ENCODE measurements at places on chromosomes 16 and 17. TPM values are rescaled to one million over a fixed set of nuclear protein-coding genes. Genes with fewer than 3 reads are reported as not detected.
A peak's percentile ranks its signal among the peaks of the same experiment; 100 is the strongest.

Gene NUPR1
- 62.9 TPM for polyA plus RNA-seq

Gene GPATCH8
- 23.3 TPM for polyA plus RNA-seq

DNA sequence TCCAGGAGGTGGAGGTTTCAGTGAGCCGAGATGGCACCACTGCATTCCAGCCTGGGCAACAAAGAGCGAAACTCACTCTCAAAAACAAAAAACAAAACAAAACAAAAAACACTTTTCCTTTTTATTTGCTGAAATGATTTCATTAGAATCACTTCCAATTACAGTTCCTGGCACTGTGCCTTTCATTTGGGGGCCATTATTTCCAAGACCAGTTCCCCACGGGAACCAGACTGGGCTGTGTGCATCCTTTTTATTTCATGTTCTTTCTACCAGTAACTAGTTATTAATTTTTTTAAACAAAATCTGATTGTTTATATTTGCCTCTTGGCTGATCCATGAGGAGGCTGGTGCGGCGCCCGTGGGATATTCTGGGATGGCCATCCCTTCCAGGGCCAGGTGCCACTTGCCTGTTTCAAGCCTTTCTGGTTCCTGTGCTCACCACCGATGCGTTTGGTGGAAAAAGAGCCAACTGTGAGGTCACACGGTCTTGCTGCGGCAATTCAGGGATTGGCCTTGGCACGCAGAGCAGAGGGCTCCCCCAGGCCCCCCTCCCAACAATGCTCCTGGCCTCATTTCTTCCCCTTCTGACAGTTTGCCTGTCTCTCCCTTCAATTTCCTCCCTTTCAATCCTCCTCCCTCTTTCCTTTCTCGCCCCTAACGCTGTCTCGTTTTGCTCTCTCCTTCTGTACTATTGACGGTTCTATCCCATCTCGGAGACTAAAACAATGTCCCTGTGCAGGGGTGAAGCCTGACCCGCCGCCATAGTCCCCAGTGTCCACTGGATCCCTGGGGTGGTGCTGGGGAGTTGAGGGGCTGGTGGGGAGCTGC lies 13.4 kb downstream of the UBALD1 start:
- H3K36me3 ChIP-seq: no peaks in the 10 kb centered on the region
- H3K27me3 ChIP-seq: peaks cover 9% of the 10 kb centered on the region
- no peak overlapping the region for H3K27ac ChIP-seq
- peaks cover 22% of the 10 kb centered on the region for H3K4me1 ChIP-seq

GRCh38 chr17:7416323-7416722 lies 3.8 kb upstream of the SPEM1 start:
- no peak for DNase-seq
- H3K27ac ChIP-seq: no peak overlapping the region
- H3K27me3 ChIP-seq: no peaks in the 10 kb centered on the region
- no peaks in the 10 kb centered on the region for H3K36me3 ChIP-seq
- no peak overlapping the region for H3K4me3 ChIP-seq
- H3K4me1 ChIP-seq: no peaks in the 10 kb centered on the region

GRCh38 chr17:2405247-2405926 lies 4.5 kb upstream of the MNT start:
- H3K36me3 ChIP-seq: no peaks in the 10 kb centered on the region
- H3K27ac ChIP-seq: no peak overlapping the region
- peaks cover 22% of the 10 kb centered on the region for H3K4me1 ChIP-seq
- H3K27me3 ChIP-seq: no peaks in the 10 kb centered on the region
- no peak for DNase-seq

DNA sequence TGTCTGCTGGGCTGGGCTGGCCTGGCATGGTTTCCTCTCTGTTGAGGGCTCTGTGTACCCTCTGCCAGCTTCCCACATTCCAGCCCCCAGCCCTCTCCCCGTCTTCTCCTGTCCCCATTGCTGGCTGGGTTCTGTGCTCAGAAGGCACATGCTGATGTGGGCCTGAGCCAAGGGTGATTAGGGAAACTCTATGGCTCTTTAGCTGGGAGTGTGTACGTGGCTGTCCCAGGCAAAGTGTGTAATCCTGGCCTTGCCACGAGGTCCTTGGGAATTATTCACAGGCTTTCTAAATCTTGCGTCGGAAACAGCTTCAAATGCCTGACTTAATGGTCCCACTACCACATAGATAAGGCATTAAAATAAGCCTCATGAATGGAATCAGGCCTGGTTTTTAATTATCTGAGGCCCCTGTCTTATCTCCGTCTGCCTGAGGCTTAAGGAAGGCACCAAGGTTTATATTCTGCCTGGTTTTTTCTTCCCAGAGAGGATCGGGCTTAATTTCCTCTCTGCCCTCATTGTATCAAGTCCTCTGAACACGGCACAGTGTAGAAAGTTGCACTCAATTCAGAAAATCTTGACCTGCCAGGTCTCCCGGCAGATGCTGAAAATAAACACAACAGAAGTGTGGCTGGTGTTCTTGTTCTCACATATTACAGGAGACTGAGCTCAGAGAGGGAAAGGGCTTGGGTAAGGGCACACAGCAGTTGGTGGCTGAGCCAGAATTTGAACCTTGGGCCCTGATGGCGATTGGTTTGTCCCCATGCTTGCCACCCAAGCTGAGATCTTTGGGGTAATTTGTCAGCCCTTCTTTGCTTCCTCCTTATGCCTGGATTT lies 52.9 kb upstream of the LGALS9 start:
- DNase-seq: peak; percentile 27
- H3K27ac ChIP-seq: peak overlapping the region; percentile 34
- H3K4me3 ChIP-seq: no peak overlapping the region
- no peaks in the 10 kb centered on the region for H3K27me3 ChIP-seq

DNA sequence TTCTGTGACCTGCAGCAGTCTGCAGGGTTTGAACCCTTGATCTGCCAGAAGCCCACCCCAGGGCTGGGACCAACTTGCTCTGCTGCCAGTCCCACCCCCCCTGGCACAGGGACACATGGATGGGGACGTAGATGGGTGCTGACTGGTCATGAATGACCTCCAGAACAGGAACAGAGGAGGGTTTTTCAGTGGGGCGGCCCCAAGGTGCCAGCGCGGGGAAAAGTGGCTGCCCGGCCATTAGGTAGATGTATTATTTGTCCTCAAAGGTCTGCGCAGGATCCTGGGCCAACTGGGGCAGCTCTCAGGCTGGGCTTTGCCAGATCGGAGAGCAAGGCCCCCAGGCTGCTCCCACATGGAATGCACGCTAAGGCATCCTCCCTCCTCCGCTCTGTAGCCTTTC lies 265.2 kb upstream of the TNRC6C start:
- no peak overlapping the region for H3K4me3 ChIP-seq
- no peaks in the 10 kb centered on the region for H3K36me3 ChIP-seq
- no peak overlapping the region for H3K27ac ChIP-seq
- peaks cover 26% of the 10 kb centered on the region for H3K27me3 ChIP-seq
- peaks cover 29% of the 10 kb centered on the region for H3K4me1 ChIP-seq

GRCh38 chr16:30923554-30924075 lies at the start of gene FBXL19:
TSS of gene FBXL19 (plus strand) at chr16:30923572. CDS start at chr16:30925755, 2,183 bp downstream.
- H3K36me3 ChIP-seq: no peaks in the 10 kb centered on the region
- peak within 1 kb of the TSS; percentile 86 for H3K27ac ChIP-seq
- peaks cover 18% of the 10 kb centered on the region for H3K4me1 ChIP-seq
- peak; percentile 60 for DNase-seq
- H3K4me3 ChIP-seq: peak within 1 kb of the TSS; percentile 79

DNA sequence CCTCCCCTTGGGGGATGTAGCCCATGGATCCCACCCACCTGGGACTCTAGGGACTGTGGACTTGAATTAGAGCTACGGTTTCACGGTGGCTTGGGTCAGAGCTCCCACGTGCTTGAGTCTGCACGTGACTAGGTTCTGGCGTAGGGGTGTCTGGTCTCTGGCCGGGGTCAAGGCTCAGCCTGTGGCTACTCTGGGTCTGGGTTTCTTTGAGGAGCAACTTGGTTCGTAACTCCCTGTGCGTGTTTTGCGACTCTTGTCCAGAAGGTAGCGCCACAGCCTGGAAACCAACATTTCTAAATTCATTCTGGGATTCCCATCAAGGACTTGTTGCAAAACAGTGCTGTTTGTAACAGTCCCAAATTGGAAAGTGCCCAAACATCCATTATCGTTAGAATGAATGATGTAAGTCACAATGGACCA lies 470 bp upstream of the GGT6 start:
- no peaks in the 10 kb centered on the region for H3K36me3 ChIP-seq
- H3K4me1 ChIP-seq: peaks cover 24% of the 10 kb centered on the region
- H3K27me3 ChIP-seq: no peaks in the 10 kb centered on the region
- no peak overlapping the region for H3K27ac ChIP-seq
- H3K4me3 ChIP-seq: no peak overlapping the region

GRCh38 chr17:73929860-73930430 lies 273.5 kb upstream of the RPL38 start:
- H3K27ac ChIP-seq: no peak overlapping the region
- no peak for DNase-seq
- H3K36me3 ChIP-seq: no peaks in the 10 kb centered on the region
- peaks cover 7% of the 10 kb centered on the region for H3K27me3 ChIP-seq

- H3K4me3 ChIP-seq: no peak overlapping the region
- no peaks in the 10 kb centered on the region for H3K36me3 ChIP-seq
- no peak for DNase-seq
- no peaks in the 10 kb centered on the region for H3K4me1 ChIP-seq
- no peaks in the 10 kb centered on the region for H3K27me3 ChIP-seq
- H3K27ac ChIP-seq: no peak overlapping the region
These were observed 1000.4 kb downstream of the CDH11 start for GRCh38 chr16:64121473-64121872.

DNA sequence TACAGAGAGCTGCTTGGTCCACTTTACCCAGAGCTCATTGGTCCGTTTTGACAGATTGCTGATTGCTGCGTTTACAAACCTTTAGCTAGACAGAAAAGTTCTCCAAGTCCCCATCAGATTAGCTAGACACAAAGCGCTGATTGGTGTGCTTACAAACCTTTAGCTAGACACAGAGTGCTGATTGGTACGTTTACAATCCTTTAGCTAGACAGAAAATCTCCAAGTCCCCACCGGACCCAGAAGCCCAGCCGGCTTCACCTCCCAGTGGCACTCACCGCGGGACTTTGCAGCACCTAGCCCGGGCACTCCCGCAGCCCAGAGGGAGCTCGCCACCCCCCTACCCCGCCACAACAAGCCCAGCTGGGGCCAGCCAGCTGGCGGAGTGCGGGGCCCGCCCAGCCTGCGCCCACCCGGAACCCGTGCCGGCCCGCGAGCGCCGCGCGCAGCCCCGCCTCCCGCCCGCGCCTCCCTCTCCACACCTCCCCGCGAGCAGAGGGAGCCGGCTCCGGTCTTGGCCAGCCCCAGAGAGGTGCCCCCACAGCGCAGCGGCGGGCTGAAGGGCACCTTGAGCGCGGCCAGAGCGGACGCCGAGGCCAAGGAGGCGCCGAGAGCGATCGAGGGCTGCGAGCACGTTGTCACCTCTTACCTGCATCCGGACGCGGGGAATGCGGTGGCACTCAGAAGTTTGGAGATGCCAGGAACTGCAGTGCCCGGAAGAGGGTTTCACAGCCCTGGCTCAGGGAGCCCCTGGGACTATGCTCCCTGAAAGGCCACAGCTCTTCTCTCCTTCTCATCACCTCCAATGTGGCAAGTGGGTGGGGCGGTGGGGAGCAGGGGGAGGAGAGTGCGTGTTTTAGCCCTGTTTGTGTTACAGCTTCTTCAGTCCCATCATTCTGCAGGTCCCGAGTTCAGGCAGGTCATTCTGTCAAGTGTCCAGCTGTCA lies 1504.5 kb downstream of the CDH11 start:
- no peaks in the 10 kb centered on the region for H3K4me1 ChIP-seq
- peak overlapping the region; percentile 70 for H3K27ac ChIP-seq
- peak overlapping the region; percentile 53 for H3K4me3 ChIP-seq
- no peaks in the 10 kb centered on the region for H3K27me3 ChIP-seq
- H3K36me3 ChIP-seq: no peaks in the 10 kb centered on the region

GRCh38 chr17:75634754-75635609 lies 1.7 kb downstream of the SMIM5 start:
- DNase-seq: no peak
- H3K27ac ChIP-seq: peak overlapping the region; percentile 80
- peaks cover 36% of the 10 kb centered on the region for H3K4me1 ChIP-seq
- H3K36me3 ChIP-seq: no peaks in the 10 kb centered on the region
- no peak overlapping the region for H3K4me3 ChIP-seq
